ENCODE measurements at places on chromosomes 3 and 15.

GRCh38 chr3:8668216-8668615 is 23.6 kb upstream of the SSUH2 start:
- no peak for DNase-seq

GRCh38 chr15:25640381-25640780 is 201.6 kb upstream of the UBE3A start:
- no peak for DNase-seq

DNA sequence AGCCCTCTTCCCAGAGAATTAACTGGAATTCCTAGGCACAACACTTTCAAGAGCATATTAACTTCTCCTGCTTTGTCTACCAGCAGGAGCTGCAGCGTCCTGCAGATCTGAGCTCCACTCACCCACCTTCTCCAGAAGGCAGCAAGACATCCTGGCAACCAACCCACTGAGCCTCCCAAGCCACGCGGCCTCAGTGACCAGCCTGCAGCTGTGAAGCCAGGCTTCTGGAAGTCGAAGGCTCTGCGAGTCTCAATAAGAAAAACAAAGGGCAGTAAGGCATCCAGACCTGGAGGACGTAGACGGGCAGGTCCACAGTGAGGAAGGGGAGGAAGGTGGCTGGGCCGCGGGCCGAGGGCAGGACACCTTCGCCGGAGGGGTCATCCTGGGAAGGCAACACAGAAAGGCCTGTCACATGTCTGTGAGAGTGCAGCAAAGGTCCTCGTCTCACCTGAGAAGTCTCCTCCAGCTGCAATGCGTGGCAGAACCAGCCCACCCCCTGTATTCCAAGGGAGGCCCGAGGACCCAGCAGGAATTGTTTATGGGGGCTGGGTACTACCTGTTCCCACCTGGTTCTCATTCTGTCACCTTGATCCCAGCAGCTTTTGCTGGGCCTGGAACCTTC is 36.2 kb downstream of the ZXDC start:
- no peak for DNase-seq

- no peak for DNase-seq
Measured at GRCh38 chr3:105827959-105828358, 40.9 kb downstream of the CBLB start.

- DNase-seq, result no peak
Measured at GRCh38 chr3:40079847-40080240, 229.7 kb upstream of the EIF1B start.

GRCh38 chr15:66408254-66408653 is 21.5 kb downstream of the MAP2K1 start:
- DNase-seq, result no peak

DNA sequence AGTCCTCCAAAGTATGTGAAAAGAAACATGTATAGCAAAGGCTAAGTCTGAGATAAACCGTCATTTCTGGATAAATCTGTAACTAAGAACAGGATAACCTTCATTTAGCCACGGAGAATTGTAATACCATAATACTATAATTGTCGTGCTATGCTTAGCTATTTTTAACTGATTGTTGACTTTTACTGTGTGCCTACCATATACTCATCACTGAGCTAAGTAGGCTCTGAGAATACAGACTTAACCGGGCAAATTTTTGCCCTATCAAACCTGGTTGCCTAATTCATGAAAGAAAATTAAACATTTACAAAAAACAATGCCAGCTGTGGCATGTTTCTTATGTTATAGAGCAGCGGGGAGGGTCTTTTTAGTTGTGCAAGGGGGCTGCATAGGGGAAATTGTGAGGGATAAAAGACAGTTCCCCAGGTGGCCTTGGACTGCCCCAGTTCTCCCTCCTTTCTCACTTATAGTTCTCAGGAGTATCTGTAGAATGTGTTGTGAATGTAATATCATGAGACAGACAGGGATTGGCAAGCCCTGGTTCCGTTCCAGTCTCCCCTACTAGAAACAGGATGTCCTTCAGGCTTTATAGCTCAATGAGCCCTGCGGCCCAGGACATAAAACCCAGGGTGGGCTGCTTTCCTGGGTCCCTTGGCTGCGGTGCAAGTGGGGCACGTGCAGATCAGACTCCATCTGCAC is 318.5 kb downstream of the GBE1 start:
- no peak for DNase-seq

DNA sequence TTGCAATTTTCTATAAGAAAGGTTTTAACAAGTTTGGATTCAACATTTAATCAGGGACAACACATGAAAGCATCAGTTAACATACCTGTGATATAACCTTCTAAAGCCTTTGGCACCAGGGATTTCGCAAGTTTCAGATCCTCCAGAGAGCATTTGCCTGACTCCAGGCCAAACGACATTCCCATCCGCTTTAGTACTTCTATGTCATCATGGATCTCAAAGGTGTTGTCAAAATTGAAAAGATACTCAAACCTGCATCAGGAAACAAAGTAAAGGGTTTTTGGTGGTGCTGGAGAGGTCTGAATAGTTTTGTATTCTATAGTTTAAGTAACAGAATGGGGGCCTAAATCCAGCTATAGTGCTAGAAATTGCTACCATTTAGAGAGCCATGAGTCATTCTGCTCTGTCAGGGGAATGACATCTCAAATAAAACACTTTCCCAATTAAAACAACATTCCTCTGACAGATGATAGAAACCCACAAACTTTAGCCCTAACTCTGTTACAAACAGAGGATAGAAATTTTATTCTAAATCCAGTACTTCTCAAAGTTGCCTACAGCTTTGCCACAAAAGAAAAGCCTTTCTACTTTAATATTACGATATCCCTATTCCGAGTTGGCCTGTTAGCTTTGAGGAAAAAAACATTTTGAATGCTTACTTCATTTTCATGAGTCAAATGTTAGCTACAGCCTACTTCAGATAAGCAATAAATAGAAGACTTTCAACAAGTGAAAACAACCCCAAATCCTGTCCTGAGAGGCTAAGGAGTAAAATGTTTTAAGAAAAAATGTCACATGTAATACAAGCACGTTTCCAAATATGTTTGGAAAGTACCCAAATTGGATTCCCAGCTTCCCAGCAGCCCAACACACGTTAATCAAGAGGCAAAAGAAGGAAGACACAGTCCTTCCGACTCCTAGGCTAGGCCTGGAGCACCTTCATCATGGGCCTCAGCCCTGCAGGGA is 83.4 kb downstream of the ATP1B3 start:
- DNase-seq, result no peak

DNA sequence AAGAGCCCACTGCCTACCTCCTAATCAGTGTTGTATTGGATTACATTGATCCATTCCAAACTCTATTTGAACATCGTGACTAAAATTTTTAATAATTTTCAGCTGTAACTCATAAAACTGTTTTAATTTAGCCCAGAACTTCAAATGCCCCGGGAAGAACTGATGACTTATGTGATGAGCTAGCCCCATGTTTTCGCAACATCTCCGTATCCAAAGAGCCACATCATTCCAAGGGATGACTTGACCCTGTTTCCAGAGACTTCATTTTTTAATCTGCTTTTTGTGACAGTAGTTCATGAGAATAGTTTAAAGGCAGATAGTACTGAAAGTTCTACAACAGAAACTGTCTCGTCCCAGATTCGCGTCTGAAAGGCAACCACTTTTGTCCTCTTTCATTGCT is 97.4 kb downstream of the STAC start:
- no peak for DNase-seq

DNA sequence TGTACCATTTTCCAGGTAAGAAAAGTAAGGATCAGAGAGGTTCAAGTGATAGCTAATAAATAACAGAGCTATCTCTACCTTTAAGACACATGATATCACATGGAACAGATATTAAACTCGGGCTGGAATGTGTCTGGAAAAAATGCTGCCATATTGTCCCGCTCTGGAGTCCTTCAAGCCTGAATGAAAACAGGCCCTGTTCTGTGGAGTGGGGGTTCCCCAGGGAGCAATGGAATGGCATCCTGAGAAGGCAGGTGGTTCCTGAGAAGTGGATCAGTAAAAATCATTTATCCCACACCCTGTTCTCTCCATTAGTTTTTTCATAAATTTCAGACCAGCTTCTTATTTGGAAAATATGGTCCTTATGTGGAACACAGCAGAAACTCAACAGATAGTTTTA is 57.3 kb upstream of the PRTG start:
- DNase-seq, result no peak

DNA sequence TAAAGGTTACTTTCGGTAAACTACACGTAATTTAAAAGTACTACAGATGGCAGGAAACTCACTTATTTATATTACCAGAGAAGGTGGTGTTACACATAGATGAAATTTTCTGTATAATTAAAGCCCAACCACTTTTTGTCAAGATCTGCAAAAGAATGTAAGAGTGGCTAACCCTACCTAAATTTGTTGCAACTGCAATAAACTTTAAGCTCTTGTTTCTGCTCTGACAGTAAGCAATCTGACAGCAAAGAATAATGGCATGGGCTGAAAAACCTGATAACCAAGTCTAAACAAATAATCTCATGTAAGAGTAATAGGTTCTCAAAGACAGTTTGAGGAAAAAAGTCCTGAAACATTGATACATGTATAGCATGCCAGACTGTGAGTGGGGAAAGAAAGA is 897.3 kb downstream of the TUSC7 start:
- DNase-seq, result no peak

GRCh38 chr3:126155819-126156218 is 24.6 kb downstream of the ALDH1L1 start:
- no peak for DNase-seq

GRCh38 chr15:49315391-49315823 is 107.6 kb upstream of the FGF7 start:
- DNase-seq, result no peak

- DNase-seq, result no peak
Measured at GRCh38 chr15:81297603-81298575, 26.1 kb downstream of the STARD5 start.

Data from NCI-H526 (cell line).